ENCODE measurements at places on chromosomes 4 and X.

DNA sequence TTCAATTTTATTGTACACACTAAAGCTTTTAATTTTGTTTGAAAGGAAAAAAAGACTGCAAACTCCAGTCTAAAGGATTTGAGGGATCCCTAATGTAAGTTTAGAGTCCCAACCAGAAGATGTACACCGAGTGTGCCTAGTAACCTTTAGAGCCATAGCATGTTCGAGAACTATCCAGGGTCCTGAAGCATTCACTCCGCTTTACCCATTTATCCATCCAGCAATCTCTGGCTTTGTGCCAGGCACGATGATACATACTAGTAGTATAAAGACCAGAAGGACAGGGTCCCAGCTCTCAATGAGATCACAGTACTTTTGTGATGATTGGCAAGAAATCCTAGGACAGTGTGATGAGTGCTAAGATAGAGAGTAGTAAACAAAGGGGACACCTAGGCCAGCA, 168.7 kb downstream of the STK32B start:
- DNase-seq, result no peak

DNA sequence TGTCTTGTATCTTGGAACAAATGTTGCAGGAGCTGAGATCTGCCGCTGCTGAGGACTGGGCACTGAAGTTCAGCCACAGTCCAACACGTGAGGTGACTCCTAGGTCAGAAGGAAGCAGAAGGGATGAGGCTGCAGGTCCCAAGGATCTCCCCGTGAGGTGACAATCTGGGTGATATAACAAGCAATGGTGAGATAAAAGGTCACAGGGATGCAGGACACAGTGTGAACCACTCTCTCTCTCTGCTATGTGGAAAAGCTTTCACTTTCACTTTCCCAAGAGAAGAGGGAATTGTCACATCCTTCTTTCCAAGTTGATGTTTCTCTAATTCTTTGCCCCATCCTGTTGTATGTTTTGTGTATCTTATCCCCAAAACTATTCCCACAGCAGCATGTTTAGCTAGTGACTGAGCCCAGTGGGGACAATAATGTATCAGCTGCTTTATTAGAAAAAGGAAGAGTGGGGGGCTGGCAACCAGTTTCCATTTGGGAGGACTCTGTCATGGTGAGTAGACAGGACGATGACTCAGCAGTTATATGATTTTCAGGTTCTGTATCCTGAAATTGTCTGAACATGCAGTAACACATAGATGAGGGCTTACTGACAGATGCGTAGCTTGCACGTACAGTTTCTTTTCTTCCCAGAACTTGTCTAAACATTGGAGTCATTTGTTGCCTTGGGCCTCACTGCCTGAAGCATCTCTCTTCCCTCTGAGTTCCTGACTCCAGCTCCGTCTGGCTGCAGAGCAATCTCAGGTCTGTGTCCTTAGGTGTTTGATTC, 1415.8 kb upstream of the TENM3 start:
- DNase-seq, result no peak

DNA sequence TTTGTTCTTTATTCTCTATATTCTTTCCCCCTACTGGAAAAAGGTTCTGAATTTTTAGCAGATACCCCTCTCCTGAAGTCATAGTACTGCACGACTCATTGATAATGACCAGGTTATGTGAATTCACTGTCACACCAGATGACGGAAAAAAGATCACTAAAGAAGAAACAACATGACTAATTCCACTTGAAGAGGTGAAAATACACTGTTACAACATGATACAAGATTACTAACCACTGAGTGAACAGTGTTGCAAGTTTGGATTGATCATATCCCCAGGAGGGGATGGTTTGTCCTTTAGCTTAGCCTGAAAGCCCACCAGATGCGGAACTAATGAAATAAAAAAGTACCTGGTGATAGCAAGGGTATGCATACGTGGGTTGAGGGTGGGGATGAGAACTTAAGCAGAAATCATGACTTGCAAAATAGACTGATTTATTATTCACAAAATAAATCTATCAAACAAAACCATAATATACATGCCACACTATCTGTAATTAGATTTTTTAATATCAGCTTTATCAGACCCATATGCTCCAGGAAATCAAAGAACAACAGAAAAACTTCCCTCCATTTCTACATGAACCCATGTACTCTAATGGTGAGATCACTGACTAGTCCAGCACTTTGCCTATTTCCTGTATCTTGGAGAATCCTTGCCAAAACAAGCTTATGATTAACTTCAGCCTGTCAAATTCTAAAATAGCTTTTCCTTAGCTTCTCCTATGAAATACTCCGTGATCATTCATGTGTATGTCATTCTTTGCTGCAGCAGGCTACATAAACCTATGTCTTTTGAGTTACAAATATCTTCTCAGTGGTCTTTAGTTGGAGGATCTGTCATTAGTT, 257.4 kb upstream of the AGA start:
- no peak for DNase-seq

- no peak for DNase-seq
Measured at GRCh38 chr4:150234246-150234645, 156.0 kb downstream of the DCLK2 start.

DNA sequence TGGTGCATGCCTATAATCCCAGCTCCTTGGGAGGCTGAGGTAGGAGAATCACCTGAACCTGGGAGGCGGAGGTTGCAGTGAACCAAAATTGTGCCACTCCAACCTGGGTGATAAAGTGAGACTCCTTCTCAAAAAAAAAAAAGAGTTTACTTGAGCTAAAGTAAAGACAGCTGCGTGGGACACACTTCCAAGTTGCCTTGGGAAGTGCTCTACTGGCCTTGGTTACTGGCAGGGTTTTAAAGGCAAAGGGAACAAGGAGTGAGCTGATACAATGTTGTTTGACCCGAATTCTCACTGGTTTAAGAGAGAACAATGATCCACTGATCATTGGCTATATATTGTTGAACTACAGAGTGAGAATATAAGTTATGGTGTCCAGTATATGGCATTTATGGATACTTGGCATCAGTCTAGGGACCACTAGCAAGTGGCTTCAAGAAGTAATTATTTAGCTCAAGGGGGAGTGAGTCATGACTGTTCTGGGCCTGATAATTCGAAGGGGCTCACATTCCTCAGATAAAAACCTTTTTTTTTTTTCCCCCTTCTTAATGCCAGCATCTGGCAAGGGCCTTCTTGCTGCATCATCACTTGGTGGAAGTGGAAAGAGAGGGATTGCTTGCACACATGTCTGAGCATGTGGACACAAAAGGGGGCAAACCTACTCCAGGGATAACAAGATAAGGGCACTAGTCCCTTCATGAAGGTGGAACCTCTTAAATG, 32.3 kb downstream of the GRK4 start:
- DNase-seq, result no peak

DNA sequence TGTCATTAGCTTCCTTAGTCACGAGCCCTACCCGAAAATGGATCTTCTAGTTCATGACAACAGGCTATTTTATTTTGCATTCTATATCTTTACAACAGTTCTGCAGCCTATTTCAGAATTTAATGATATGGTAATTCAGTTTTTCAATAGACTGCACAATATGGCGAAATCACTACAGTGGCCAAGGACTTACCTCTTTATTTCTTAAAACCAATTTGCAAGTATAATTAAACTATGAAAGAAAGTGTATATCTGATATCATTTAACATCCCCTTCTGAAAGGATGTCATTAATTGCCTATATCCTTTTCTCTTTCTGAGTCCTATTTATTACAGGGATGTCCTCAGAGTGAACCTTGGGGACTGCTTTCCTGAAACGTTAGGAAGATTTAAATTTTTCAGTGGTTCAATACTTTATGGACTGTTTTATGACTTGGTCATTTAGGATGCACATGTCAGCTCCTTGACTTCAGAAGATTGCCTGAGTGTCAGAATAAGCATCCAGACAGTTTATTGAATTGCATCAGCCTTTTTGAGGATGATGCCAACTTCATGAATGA, 190.8 kb upstream of the GEMIN8 start:
- no peak for DNase-seq

DNA sequence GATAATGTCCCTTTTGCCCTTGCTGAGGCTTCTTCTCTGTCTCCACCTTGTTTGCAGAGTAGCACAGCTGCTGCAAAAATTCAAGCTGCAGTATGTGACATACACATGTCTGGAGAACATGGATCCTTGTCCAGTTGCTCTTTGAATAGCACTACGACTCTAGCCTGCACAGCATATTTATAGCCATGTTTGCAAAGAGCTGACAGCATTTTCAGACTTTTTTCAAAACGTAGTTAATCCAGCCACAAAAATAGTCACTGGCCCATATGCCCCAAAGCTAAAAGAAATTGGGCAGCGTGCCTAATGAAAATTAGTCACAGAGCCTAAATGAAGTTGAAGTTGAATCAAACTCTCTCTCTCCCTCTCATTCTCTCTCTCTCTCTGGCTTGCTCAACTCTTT, 17.5 kb downstream of the SLC16A2 start:
- no peak for DNase-seq

GRCh38 chr4:11632025-11632424, 203.3 kb upstream of the HS3ST1 start:
- DNase-seq, result no peak

- no peak for DNase-seq
Measured at GRCh38 chr4:82782626-82783345, 15.8 kb downstream of the SCD5 start.

- DNase-seq, result no peak
Measured at GRCh38 chr4:139054791-139055505, 39.4 kb downstream of the NOCT start.

Data from Panc1 (cell line).